ENCODE measurements at places on chromosomes 7 and 10.
A peak's percentile ranks its signal among the peaks of the same experiment; 100 is the strongest.

DNA sequence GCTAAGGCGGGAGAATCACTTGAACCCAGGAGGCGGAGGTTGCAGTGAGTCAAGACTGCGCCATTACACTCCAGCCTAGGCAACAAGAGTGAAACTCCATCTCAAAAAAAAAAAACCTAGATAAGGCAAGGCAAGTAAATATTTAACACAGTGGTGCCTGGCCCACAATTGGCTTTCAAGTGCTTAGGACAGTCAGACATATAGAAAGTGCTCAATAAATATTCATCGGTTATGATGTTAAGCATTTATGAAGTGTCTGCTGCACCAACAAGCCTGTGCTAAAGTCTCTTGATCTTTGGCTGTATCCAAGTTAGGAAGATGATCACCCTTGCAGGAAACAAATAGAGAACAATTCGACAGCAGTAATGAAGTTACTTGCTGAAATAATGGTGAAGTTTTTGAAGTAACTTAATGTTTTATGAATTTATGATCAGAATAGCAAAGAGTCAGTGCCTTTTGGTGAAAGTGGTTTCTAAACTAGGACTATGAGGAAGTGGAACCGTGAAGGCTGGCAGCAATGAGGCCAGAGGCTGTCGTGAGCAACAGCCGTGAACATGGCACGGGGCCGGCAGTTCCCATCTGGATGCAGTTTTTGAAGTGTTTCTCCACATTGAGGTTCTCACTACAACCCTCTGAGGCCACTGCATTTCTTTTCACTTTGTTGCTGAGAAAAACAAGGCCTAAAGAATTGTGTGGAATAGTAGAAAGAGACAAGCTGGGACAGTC, 48.1 kb upstream of the GATA3 start:
- no peak for DNase-seq

DNA sequence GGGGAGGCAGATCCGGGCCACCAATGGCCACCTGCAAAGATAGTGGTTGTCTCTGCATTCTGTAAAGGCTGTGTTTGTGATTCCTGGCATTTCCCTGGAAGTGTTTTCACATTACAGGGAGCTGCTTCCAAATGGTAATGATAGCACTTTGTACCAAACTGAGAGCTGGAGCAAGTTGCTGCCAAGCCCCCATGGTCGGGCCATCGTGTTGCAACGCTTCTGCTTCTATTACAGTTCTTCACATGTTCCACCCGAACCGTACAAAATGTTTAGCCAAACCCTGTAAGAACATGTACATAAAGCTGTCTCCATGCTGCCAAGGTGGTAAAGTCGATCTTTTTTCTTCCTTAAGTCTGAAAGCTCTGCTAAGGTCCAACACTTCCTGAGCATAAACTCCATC, 397.7 kb upstream of the NFE2L3 start:
- DNase-seq, result no peak

- DNase-seq, result no peak
Observed at GRCh38 chr7:92997152-92997551, 120.6 kb downstream of the SAMD9 start.

DNA sequence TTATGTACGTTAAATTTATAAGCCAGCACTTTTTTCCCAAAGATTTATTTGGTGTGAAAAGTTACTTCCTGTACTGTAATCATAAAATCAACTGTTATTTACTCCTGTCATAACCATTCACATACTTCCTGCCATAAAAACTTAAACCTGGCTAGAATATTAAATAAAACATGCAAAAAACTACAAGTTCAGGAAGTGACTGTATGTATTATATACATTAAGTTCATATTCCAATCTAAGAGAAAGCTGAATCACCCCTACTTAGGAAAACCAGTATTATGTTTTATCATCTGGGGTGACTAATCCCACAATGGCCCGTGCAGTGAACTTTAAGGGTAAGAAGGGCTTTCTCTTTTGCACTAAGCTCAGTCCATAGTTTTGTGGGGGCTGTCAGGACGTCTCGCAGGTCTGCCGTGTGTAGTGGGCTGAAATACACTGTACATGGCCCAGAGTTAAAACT, 183.7 kb upstream of the KLF14 start:
- no peak for DNase-seq

- DNase-seq, result no peak
Observed at GRCh38 chr10:125264091-125264490, 103.7 kb upstream of the CTBP2 start.

DNA sequence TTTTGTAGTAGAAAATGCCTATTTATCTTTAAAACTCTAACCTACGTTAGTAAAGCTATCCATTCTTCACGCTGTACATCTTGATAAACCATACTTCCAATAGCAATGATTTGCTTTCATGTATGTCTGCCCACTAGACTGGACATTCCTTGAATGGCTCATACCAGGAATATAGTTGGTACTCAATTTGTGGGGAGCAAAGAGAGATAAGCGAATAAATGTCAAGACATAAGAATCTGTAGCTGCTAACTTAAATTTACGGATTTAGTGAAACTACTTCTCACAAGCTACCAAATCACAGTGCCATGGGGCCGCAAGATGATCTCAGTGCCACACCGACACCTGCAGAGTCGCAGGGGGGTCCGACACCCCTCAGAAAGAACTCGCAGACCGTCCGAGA, 763 bp upstream of the RALA start:
- no peak for DNase-seq

DNA sequence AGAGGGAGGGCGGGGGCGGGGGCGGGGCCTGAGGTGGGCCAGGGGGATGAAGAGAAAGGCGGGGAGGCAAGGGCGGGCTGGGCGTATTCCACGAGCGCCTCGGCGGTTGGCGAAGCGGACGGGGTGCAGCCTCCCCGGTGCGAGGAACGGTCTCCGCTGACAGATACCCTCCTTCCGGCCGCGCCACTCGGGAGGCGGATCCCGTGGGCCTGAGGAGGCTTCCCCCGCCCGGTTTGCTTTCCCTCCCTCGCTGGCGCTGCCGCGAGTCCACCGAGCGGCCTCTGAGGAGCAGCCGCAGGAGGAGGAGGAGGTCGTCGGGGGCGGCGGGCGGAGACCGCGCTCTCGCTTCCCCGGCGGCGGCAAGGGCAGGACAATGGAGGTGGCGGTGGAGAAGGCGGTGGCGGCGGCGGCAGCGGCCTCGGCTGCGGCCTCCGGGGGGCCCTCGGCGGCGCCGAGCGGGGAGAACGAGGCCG, at the start of gene TRIM24:
Gene TRIM24, plus strand, starts transcription at position 84 of the 473 bp plus-strand sequence. Its CDS starts 290 bp downstream, at position 374.
- DNase-seq, result peak; percentile 83

GRCh38 chr7:126727930-126728391, 524.8 kb downstream of the GRM8 start:
- no peak for DNase-seq

DNA sequence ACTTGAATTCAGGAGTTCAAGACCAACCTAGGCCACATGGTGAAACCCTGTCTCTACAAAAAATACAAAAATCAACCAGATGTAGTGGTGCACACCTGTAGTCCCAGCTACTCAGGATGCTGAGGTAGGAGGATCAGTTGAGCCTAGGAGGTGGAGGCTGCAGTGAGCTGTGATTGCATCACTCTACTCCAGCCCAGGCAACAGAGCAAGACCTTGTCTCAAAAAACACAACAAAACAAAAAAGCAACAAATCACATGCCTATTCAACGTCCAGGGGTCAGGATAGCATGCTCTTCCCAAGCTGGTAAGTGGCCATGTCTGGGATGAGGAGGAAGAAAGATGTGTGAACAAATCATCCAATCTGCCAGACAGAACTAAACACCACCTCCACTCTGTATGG, 6.2 kb upstream of the RADIL start:
- DNase-seq, result no peak

- DNase-seq, result no peak
Observed at GRCh38 chr10:126734015-126734414, 63.5 kb upstream of the C10orf90 start.

DNA sequence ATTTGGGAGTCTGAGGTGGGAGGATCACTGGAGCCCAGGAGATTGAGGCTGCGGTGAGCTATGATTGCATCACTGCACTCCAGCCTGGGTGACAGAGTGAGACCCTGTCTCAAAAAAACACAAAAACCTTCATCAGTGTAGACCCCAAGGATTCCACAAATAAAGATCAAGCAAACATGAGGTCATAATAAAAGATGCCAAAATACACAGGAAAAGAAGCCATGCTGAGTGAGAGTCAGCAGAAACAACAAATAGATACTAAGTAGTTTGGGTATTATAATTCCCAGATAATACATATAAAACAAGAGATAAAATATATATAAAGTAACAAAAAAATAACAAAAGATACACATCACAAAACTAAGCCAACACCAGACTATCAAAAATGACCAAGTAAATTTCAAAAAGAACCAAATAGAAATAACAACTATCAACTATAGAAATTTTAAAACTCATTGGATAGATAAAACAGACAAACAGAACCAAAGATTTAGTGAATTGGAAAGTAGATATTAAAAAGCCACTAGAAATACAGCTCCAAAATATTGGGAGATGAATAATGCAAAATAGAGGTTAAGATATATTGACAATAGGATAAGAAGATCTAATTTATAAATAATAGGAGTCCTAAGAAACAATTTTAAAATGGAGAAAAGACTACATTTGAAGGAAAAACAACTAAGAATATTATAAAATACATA, 48.9 kb upstream of the FHIP2A start:
- DNase-seq, result no peak

GRCh38 chr7:30970074-30970473, 6.3 kb downstream of the GHRHR start:
- no peak for DNase-seq

- no peak for DNase-seq
Observed at GRCh38 chr10:75396631-75397495, 4.7 kb downstream of the ZNF503 start.

GRCh38 chr10:13743101-13743693, 156.4 kb downstream of the PRPF18 start:
- DNase-seq, result peak; percentile 52

DNA sequence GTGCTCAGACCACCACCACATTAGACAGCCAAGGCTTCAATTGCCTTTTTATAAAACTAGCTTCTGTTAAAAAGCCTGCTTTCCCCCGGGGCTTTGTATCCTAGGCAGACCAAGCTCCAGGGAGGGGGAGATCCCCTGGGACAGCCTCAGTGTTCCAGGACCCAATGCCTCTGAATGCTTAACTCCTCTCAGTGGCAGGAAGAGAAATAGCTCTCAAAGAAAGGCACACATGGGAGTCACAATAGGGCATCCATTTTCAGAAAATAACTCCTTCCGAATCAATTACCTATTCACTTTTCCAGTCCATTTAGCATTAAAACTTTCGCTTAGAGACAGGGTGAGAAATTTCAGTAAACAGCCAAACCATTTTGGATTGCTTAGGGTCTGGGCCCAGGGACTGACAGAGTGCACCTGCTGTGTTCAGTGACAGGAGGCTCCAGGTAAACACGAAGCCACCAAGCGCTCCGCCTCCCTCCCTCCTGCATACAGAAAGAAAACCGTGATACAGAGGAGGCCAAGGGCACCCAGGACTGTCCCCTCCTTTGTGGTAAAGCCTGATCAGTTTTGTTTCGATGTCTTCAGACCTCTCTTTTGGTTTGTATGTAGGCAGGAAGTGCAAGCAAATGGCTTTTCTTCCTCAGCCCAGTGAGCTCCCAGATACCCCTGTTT, 599.7 kb downstream of the KCNMA1 start:
- DNase-seq, result no peak

GRCh38 chr7:77419102-77419501, 3.0 kb upstream of the GSAP start:
- no peak for DNase-seq

DNA sequence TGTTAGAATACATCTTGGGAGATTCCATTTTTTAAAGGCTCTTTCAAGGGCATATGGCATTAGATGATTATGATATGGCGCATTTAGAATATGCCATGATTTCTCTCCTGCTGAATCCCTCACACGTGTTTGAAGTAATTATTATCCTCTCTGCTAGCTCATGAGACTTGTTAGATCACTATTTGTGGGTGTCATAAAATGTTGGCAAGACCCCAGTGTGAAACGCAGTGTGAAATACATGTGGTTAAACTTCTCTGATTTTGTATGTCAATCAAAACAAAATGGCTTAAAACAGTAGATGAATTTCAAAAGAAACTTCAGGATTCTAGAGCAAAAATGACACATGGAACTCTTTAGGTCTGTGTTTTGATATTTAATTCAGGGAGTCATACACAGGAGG, 560.8 kb downstream of the AUTS2 start:
- DNase-seq, result no peak

- DNase-seq, result no peak
Observed at GRCh38 chr10:47040681-47041080, 129.5 kb downstream of the PTPN20 start.

DNA sequence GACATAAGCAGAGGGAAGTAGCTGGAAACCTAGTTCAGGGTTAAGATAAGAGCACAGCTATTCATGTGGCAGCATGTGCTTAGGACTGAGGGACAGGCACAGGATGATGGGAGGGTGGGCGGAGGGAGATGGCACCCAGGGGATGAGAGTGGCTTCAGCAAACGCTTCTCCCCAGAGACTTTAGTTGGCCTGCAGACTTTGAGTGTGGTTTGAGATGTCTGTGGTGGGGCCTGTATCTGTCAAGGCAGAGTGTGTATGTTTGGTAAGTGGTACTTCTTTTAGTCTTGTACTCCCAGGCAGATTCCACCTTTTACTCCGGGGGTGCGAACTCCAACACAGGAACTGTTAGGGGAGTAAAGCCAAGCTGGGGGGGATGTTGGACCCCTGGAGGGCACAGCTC, 88.9 kb downstream of the WDFY4 start:
- no peak for DNase-seq

DNA sequence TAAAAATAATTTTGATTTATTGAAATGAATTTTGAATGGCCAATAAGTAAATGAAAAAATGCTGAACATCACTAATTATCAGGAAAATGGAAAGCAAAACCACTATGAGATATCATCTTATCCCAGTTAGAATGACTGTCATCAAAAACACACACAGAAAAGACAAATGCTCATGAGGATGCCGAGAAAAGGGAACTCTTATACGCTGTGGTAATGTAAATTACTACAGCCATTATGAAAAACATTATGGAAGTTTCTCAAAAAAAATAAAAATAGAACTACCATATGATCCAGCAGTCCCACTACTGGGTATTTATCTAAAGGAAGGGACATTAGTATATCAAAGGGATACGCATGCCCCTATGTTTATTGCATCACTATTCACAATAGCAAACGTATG, 15.8 kb downstream of the SCIN start:
- DNase-seq, result no peak

- DNase-seq, result no peak
Observed at GRCh38 chr7:107614425-107614824, 34.4 kb downstream of the BCAP29 start.

DNA sequence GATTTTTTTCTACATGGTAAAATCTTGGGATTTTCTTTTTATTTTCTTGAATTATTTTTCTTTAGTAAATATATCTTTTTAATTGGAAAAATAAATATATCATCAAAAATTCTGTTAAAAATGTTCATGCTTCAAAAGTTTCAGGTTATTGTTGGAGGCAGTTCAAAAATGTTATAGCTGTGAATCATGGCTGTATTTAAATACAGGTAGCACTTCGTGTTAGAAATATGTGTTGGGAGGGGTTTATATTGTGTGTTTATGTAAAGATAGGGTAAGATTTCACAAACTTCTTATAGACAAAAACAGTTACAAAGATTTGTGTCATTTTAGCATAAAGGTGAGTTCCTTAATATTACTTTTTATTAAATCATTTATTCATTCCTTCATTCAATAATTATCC, 60.4 kb downstream of the HDAC9 start:
- DNase-seq, result no peak
